ENCODE measurements at places on chromosomes 7 and 10.

- DNase-seq, result no peak
These were observed 503.9 kb upstream of the IGFBP3 start for GRCh38 chr7:46424934-46425333.

- DNase-seq, result no peak
These were observed 431.8 kb upstream of the MGMT start for GRCh38 chr10:129035052-129035827.

DNA sequence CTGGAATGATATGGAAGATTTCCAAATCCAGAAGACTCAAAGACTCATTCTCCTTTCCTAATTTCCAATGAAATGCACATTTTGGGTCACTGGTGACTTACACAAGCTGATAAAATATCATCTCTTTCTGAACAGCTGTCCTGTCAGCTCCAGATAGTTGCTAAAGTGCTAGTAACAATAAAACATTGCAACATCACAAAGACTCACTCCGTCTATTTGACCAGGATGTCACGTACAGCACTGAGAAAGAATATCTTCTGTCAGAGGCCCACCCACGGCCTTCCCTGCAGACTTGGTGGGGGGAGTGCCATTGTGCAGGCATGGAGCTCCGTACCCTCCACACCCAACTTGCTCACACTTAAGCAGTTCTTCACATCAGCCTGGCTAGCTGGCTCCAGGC is 78.9 kb upstream of the EGR2 start:
- DNase-seq, result no peak

GRCh38 chr10:33233635-33234034 is 100.8 kb downstream of the NRP1 start:
- DNase-seq, result no peak

DNA sequence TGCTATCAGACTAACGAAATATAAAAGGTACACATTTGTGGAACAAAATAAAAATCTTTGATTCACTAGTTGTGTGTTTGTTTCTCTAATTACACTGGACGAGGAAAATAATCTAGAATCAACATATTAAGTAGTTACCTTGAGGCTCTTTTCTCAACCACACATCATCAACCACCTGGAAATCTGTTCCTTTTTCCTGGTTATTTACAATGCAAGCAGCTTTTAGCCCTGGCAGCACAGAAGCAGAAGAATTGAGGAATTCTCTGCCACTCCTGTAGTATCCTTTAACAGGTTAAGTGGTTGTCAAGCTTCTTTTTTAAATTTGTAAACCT is 23.7 kb downstream of the NUP42 start:
- no peak for DNase-seq

DNA sequence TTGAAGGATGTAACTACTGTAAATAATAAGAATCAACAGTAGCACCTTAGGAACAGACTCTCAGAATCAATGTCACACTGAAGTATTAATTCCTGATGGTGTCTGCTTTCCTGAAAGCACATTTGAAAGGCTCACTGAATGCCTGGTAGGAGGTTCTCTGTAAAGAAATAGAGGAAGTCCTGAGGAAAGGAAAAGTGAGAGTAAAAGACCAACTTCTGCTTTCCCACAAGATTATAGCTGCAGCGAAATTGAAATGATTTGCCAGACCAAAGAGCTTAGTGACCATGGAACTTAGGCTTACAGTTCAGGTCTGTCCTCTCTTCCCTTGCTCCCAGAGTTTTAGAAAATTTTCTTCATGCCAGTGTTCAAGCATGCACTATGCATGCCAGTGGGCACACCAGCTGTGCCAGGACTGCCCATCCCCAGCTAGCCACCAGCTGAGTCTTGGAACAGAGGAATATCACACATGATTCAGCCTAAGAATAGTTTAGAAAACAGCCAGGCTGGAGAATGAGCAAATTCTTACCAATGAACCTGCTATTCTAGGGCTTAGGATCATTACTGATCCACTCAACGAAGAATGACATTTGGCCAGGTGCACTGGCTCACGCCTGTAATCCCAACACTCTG is 123.2 kb downstream of the HERPUD2 start:
- DNase-seq, result no peak

DNA sequence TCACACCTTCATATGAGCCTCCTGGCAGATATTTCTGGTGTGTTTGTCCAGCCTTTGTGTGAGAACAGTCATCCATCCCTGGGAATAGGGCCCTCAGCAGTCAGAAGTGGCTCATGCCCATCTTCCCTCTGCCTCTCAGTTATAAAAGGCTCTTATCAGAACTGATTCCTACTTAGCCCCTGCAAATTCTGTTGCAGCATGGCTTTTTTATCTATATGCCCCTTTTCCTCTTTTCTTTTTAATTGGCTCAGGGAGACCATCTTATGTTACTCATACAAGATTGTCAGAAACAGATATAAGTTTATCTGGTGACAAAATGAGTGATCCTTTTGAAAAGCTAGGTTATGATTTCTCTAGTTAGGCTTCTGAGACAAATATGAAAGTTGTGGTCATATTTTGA is 194.1 kb downstream of the CREB5 start:
- DNase-seq, result no peak

- DNase-seq, result no peak
These were observed 4.4 kb upstream of the FZD9 start for GRCh38 chr7:73429215-73429614.

- DNase-seq, result no peak
These were observed 5.4 kb downstream of the CAV1 start for GRCh38 chr7:116530107-116530820.

DNA sequence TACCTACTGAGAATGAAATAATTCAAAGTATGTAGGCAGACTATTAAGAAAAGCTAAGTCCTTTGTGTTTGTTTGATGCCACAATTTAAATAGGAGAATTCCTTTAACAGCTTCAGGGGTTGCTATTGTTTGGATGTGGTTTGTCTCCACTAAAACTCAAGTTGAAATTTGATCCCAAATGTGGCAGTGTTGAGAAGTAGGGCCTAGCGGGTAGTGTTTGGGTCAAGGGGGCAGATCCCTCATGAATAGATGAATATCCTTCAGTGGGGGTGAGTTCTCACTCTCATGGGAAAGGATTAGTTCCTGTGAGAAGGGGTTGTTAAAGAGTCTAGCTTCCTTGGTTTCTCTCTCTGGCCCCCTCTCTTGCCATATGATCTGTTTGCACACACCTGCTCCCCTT is 97.0 kb downstream of the HGF start:
- DNase-seq, result no peak
